ENCODE measurements at places on chromosomes 7 and 10. TPM values are rescaled to one million over a fixed set of nuclear protein-coding genes. Genes with fewer than 3 reads are reported as not detected.

DNA sequence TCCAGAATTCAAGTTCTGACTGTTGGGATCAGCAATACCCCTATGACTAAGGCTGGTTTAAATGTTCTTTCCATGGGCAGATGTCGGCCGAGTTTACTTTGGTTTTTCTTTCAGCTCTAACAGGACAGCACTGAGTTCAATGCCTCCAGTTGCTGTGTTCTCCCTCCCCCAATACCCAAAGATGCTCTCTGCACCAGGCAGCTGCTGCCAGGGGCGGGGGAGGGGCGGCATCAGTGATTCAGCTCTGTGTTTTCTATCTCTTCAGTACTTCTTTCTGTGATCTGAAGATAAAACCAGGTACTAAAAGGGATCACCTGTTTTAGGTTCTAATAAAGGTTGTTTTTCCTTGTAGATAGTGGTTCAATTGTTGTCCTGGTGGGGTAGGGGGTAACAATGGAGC lies 576.7 kb upstream of the POT1 start:
- DNase-seq: no peak

DNA sequence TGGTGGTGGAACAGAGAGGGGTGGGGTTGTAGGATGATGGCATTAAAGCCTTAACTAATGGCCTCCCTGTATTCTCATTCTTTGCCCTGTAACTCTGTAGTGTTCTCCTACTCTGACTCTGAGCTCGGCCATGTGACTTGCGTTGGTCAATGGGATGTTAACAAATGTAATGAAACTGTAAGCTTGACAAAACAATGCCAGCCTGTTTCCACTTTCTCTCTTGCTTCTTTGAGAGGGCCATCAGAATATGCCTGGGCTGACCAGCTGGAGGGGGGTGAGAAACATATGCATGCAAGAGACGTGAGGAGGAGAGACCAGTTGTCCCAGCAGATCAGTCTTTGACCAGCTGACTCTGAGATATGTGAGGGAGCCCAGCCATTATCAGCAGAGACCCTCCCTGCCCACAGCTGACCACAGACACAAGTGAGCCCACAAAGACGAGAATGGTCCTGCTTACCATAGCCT lies 100.6 kb downstream of the ICA1 start:
- DNase-seq: no peak

Gene OR2A7
- total RNA-seq: 0.32 TPM

GRCh38 chr10:70589762-70590654 lies 12.5 kb downstream of the PRF1 start:
- peak; percentile 92 for DNase-seq

Gene HOXA5
- total RNA-seq: 7.4 TPM

DNA sequence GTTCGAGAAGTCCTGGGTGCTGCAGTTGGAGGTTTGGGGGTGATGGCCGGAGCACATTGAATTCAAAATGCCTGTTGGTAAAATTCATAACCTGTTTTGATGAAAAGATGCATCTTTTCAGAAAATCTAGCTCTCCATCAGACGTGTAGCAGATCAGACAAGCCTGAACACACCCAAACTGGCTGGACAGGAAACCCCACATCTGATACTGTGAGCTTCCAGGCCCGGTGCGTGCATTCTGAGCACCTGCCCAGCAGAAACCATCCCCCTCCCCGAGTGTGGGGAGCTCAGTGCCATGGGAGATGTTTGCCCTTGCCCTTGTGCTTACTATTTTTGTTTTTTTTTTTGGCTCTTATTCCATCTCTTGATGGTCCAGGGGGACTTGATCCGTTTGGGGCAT lies 417.1 kb downstream of the TCERG1L start:
- no peak for DNase-seq

Gene CLEC5A
- total RNA-seq: not detected

Gene AKR1C2
- total RNA-seq: 1.6 TPM

DNA sequence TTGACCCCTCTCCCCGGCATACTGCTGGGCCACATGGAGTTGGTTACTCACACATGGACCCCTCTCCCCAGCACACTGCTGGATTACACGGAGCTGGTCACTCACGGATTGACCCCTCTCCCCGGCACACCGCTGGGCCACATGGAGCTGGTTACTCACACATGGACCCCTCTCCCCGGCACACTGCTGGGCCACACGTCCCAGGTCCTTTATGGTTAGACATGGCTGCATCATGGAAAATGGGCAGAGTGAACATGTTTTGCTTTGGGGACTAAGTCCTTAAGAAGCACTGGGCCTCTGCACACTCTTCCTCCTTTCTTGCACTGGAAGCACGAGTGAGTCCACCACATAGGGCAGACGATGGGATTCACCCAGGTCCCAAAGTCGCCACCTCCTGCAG lies 102.1 kb upstream of the SHH start:
- no peak for DNase-seq

DNA sequence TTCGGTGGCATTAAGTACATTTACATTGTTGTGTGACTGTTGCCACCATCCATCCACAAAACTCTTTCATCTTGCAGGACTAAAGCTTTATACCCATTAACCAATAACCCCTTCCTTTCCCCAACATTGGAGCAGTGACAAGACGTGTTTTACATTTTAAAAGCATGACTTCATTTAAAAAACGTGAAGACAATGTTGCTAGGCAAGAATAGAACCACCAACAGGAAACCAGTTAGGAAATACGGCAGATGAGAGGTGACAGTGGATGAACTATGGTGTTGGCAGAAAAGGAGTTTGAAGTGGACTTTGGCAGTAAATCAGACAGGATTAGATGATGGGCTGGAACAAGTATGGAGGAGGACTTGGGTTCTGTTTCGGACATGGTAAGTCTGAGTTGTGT lies 17.0 kb downstream of the TMEM236 start:
- no peak for DNase-seq

Gene C7orf57
- under 0.01 TPM for total RNA-seq

GRCh38 chr10:119270762-119271366 lies 63.5 kb downstream of the GRK5 start:
- DNase-seq: peak; percentile 96

Gene GRM3
- not detected for total RNA-seq

- DNase-seq: no peak
Measured at GRCh38 chr7:30226614-30227268, 57.7 kb upstream of the ZNRF2 start.

DNA sequence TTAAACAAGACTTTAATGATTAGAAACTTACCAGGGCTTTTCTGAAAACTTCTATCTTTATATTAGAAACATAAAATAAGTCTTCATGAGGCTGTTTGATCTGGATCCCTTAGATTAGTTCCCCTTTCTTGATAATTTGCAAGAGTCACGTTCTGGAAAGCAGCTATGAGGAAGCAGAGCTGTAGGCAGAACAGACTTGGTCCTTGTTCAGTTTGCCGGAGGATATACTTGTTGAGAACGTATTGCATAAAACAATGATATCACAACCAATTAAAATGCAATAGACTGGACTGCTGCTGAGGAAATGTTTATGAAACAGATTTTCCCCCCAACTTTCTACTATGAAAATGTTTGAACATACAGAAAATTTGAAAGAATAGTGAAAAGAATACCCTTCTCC lies 2.8 kb downstream of the SAMD9L start:
- DNase-seq: no peak

DNA sequence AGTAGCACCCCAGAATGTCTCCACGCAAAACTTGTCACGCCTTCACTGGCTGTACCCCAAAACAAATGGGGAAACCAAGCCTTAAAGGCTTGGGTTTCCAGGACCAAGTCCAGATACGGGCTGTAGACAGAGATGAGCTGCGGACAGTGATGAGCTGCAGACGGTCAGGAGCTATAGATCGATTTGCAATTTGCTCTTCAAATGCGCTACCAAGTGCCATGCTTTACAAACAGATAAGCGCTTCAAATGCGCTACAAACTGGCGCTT lies 658 bp upstream of the SGCE start:
- no peak for DNase-seq

DNA sequence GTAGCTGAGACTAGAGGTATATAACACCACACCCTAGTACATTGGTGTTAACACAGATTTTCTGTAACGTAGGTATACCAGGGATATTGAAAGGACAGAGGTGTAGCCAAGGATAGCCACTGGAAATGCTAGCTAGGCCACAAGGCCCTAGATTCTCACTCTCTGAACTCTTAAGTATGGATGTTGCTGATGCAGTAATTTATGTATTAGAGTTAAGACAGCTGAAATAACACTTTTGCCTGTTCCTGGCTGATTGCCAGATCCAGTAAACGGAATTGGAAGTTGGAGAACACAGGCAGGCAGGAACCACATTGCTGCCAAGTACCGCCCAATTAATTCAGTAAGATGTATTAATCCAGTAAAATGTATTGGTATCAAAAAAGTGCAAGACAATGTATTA lies 1.8 kb downstream of the CALU start:
- DNase-seq: peak; percentile 24

Gene GSDME
- total RNA-seq: 46.4 TPM

All from fibroblast of villous mesenchyme (primary cell).